ENCODE measurements at places on chromosomes 11 and 22. TPM values are rescaled to one million over a fixed set of nuclear protein-coding genes. Genes with fewer than 3 reads are reported as not detected.

DNA sequence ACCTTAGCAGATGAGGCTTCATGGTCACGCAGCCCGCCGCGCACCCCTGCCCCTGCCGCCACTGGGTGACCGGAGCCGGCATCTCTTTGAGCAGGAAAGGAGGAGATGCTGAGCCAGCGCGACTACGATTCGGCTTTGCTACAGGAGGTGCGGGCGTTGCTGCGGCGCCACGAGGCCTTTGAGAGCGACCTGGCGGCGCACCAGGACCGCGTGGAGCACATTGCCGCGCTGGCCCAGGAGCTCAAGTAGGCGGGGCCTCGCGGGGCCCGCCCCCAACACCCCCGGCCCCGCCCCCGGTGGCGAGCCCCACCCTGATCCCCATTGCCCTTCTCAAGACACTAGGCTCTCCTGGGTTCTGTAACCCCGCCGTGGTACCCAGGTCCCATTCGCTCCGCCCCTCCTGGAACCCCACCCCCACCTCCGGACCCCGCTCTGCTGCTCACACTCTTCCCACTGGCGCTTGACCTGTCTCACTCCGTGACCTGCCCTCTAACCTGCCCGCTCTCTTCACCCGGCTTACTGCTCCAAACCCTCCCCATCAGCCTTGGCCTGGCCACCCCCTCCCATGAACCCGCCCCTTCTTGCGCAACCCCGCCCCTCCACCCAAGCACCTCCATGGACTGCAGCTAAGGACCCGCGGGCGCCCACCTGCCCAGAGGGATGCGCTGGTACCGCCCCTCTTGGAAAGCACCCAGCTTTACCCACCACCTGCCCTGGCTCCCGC lies 9.1 kb downstream of the CTSF start:
- H3K4me3 ChIP-seq = peak overlapping the region; percentile 43
- peaks cover 10% of the 10 kb centered on the region for H3K4me1 ChIP-seq
- peaks cover 46% of the 10 kb centered on the region for H3K27me3 ChIP-seq

DNA sequence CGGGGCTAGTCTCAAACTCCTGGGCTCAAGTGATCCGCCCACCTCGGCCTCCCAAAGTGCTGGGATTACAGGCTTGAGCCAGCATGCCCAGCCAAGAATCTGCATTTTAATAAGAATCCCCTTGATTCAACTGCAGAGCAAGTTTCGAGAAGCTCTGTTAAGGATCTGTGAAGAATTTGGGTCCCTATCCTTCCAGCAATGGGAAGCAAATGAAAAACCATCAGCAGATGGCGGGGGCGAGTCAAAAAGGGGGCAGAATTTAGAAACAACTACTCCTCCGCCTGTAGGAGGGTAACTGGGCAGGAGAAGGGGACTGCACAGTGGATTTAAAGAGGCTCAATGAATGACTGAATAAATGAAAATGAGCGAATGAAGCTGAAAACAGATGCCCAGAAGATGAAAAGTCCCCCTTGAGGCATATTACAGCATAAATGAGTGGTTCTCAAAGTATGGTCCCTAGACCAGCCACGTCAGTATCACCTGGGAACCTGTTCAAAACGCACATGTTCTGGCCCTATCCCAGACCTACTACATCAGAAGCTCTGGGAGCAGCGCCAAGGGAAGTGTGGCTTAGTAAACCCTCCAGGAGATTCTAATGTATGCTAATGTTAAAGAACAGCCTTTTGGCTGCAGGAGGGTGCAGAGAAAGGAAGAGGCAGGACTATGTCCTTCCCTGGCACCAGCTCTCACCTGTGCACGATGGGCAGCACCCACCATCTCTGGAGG lies 15.0 kb downstream of the VWCE start:
- H3K36me3 ChIP-seq = peaks cover 9% of the 10 kb centered on the region
- H3K27ac ChIP-seq = no peak overlapping the region
- H3K4me3 ChIP-seq = no peak overlapping the region
- no peaks in the 10 kb centered on the region for H3K4me1 ChIP-seq
- no peak for DNase-seq
- H3K27me3 ChIP-seq = no peaks in the 10 kb centered on the region

DNA sequence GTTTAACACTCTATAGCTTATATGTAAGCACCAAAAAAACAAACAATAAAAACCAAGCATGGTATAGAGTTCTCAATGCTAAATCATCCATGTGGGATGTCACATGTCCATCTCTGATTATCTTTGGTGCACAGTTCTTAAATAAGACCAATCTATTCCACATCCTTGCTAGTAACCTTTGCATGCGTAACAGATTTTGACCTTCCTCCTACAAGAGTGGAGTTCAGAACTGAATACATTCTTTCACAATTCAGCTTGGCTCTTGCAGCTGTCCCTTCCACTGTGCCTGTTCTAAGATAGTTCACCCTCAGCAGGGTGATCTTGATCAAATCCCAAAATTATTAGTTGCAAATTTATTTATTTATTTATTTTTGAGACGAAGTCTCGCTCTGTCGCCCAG lies 21.1 kb downstream of the PRR14L start:
- no peaks in the 10 kb centered on the region for H3K27me3 ChIP-seq
- peaks cover 26% of the 10 kb centered on the region for H3K4me1 ChIP-seq
- H3K36me3 ChIP-seq = peaks cover 21% of the 10 kb centered on the region
- DNase-seq = no peak
- no peak overlapping the region for H3K27ac ChIP-seq
- H3K4me3 ChIP-seq = no peak overlapping the region

- H3K36me3 ChIP-seq = no peaks in the 10 kb centered on the region
- no peaks in the 10 kb centered on the region for H3K27me3 ChIP-seq
- DNase-seq = no peak
- no peaks in the 10 kb centered on the region for H3K4me1 ChIP-seq
Observed at GRCh38 chr11:130369713-130370112, 55.0 kb upstream of the ZBTB44 start.

- H3K27ac ChIP-seq = no peak overlapping the region
- H3K4me1 ChIP-seq = no peaks in the 10 kb centered on the region
- no peak for DNase-seq
- no peaks in the 10 kb centered on the region for H3K27me3 ChIP-seq
- H3K36me3 ChIP-seq = no peaks in the 10 kb centered on the region
Observed at GRCh38 chr11:23569134-23569533, 708.9 kb upstream of the CCDC179 start.

DNA sequence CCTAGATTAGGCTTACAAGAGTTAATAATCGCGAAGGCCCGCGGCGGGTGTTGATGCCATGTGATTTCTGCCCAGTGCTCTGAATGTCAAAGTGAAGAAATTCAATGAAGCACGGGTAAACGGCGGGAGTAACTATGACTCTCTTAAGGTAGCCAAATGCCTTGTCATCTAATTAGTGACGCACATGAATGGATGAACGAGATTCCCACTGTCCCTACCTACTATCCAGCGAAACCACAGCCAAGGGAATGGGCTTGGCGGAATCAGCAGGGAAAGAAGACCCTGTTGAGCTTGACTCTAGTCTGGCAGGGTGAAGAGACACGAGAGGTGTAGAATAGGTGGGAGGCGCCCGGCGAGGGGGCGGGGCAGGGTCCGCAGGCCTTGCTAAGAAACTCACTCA lies 65.5 kb downstream of the AAMDC start:
- DNase-seq = no peak
- H3K4me3 ChIP-seq = no peak overlapping the region
- H3K27me3 ChIP-seq = no peaks in the 10 kb centered on the region
- no peaks in the 10 kb centered on the region for H3K4me1 ChIP-seq

GRCh38 chr11:76795290-76795935 lies 12.3 kb downstream of the TSKU start:
- H3K27ac ChIP-seq = no peak overlapping the region
- peaks cover 49% of the 10 kb centered on the region for H3K4me1 ChIP-seq
- H3K4me3 ChIP-seq = no peak overlapping the region

DNA sequence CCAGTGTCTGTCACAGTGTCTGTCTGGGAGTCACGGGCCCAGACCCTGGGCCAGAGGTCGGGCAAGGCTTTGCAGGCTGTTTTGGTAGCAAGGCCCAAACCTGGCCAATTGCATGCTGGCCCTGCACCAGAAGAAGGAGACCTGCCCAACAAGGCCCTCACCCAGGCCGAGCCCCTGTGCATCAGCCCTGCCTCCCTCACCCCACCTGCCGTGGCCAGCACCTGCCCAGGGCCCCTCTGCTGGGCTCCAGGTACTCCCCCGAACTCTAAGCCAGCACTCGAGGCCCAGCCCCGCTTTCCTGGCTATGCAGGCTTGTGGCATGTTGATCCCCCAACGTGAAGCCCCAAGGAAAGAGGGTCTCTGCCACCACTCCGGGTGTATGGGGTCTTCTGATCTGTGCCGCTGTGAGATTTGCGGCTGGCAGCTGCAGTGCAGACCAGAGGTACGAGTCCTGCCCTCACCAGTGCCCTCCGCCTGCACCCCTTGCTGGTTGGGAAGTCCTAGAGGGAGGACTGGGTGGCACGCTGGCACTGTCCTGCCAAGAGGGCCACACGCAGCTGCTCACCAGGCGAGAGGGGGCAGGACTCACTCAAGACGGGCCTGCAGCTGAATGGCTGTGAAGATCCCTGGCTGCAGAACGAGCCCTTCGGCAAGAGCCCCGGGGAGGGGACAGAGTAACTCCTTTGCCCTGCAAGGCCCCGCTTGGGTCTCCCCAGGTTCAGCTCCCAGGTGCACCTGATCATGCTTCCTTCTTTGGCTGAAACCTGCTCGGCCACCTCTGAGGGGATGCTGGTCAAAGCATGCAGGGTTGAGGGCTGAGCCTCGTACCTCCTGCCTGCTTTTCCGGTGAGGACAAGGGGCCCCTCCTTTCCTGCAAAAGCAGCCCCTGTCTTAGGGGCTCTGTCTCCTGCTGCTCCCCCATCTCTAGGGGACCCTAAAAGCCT lies 6.7 kb upstream of the SEPTIN5 start:
- no peak overlapping the region for H3K27ac ChIP-seq
- no peak overlapping the region for H3K4me3 ChIP-seq
- DNase-seq = no peak
- peaks cover 11% of the 10 kb centered on the region for H3K4me1 ChIP-seq
- no peaks in the 10 kb centered on the region for H3K36me3 ChIP-seq

ZBTB16 gene
- 64.5 TPM for total RNA-seq

OR5A1 gene
- not detected for total RNA-seq

CCDC116 gene
- 0.11 TPM for total RNA-seq

DNA sequence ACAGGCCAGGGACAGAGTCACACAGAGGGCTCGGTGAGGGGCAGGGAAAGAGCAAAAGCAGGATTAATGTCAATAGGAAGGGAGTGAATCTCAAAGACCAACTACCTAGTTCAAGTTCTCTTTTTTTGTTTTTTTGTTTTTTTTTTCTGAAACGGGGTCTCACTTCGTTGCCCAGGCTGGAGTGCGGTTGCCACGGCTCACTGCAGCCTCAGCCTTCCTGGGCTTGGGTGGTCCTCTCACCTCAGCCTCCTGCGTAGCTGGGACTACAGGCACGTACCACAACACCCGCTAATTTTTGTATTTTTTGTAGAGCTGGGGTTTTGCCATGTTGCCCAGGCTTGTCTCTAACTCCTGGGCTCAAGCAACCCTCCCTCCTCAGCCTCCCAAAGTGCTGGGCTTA lies 9.7 kb upstream of the BCL9L start:
- no peak overlapping the region for H3K4me3 ChIP-seq
- no peak for DNase-seq
- H3K27me3 ChIP-seq = peaks cover 28% of the 10 kb centered on the region
- no peaks in the 10 kb centered on the region for H3K36me3 ChIP-seq
- H3K27ac ChIP-seq = no peak overlapping the region
- peaks cover 17% of the 10 kb centered on the region for H3K4me1 ChIP-seq

SNU13 gene
- 197 TPM for total RNA-seq
